T-helper 17 cell (primary cell): ENCODE measurements at places on chromosomes 1 and 21.

DNA sequence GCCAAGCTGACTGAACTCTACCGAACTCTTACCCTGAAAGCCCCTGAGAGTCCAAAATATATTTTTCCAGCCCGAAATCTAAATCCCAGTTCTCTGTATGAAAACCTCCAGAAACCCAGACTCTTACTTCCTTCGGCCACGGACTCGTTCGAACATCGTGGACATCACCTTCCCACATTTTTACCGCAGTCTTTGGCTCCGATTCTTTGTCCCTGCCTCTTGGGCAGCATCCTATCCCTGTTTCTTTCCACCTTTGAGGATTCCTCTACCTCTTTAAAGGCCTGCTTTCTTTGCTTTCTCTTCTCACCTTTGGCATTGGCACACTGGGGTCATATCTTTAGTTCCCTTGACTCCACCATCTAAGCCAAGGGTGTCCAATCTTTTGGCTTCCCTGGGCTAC lies 932 bp upstream of the USP24 start:
- peaks cover 6% of the 10 kb centered on the region for H3K36me3 ChIP-seq
- H3K27me3 ChIP-seq = no peaks in the 10 kb centered on the region
- DNase-seq = no peak
- peaks cover 56% of the 10 kb centered on the region for H3K4me1 ChIP-seq
- H3K27ac ChIP-seq = peak overlapping the region; percentile 100
- peak overlapping the region; percentile 98 for H3K4me3 ChIP-seq

DNA sequence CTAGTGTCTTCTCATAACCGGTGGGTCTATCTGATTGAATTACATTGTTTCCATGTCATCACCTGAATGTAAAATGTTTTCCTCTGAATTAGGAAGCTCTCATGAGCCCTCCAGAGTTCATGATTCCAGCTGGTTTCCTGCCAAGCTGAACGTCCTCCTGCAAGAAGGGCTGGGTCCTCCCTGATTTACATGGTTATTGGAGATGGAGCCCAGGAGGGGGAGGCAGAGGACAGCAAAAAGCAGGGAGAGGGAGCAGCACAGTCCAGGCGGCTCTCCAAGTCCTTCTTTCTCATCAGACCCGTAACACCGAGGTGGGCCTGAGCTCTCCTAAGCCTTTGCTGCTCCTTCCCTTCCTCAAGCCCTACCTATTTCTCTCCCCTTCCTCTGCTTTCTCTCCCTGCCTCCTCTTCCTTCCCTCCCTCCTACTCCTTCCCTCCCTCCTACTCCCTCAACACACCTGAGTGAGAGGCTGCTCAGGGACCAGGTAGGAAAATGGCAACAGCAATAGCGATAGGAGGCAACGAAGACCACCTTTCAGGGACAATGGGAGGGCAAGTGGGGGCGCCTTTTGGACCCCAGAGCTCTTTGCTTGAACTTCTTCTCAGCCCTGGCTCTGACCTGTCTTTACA lies 265.9 kb downstream of the PRDM2 start:
- no peak overlapping the region for H3K4me3 ChIP-seq
- peaks cover 42% of the 10 kb centered on the region for H3K27me3 ChIP-seq
- peaks cover 2% of the 10 kb centered on the region for H3K4me1 ChIP-seq
- H3K36me3 ChIP-seq = no peaks in the 10 kb centered on the region

- H3K4me1 ChIP-seq = peaks cover 23% of the 10 kb centered on the region
- H3K27me3 ChIP-seq = no peaks in the 10 kb centered on the region
- no peak for DNase-seq
- no peaks in the 10 kb centered on the region for H3K36me3 ChIP-seq
- no peak overlapping the region for H3K27ac ChIP-seq
- H3K4me3 ChIP-seq = no peak overlapping the region
Observed at GRCh38 chr1:87451229-87451920, 122.7 kb downstream of the LMO4 start.

GRCh38 chr1:110258734-110259133 lies 48.6 kb downstream of the KCNC4 start:
- H3K27ac ChIP-seq = no peak overlapping the region
- DNase-seq = no peak
- peaks cover 4% of the 10 kb centered on the region for H3K36me3 ChIP-seq
- peaks cover 8% of the 10 kb centered on the region for H3K4me1 ChIP-seq
- peaks cover 6% of the 10 kb centered on the region for H3K27me3 ChIP-seq
